Upper lobe of left lung (tissue), 6 donors: ENCODE measurements at places on chromosomes 12 and 14.

GRCh38 chr14:100241279-100241678 is 2.3 kb downstream of the YY1 start:
- no peak for DNase-seq

- no peak for DNase-seq
Observed at GRCh38 chr14:86521843-86522242, 991.9 kb downstream of the FLRT2 start.

- DNase-seq, result no peak
Observed at GRCh38 chr14:59254146-59254910, 65.9 kb downstream of the DAAM1 start.

GRCh38 chr12:95316798-95317197 is 99.2 kb downstream of the VEZT start:
- DNase-seq, result no peak

GRCh38 chr12:44379831-44380230 is 496.3 kb downstream of the NELL2 start:
- no peak for DNase-seq
